ENCODE measurements at places on chromosomes 12 and 14. TPM values are rescaled to one million over a fixed set of nuclear protein-coding genes. Genes with fewer than 3 reads are reported as not detected.

ATP2B1 gene
- total RNA-seq: 16.6 TPM

GALNT6 gene
- 64.8 TPM for total RNA-seq

CPNE6 gene
- total RNA-seq: not detected

WSCD2 gene
- total RNA-seq: not detected

CCDC196 gene
- total RNA-seq: not detected

SLC10A1 gene
- total RNA-seq: not detected

IL26 gene
- total RNA-seq: not detected

GARIN6 gene
- total RNA-seq: not detected

BEGAIN gene
- 0.20 TPM for total RNA-seq

DHRS2 gene
- 0.13 TPM for total RNA-seq

GALC gene
- total RNA-seq: 11.7 TPM

DYNC1H1 gene
- 610 TPM for total RNA-seq

TAS2R30 gene
- 0.20 TPM for total RNA-seq

JPH4 gene
- not detected for total RNA-seq

RAD9B gene
- total RNA-seq: 0.07 TPM

TCL1A gene
- not detected for total RNA-seq

SLC11A2 gene
- 23.7 TPM for total RNA-seq

FOXG1 gene
- total RNA-seq: not detected

POP5 gene
- total RNA-seq: 36.6 TPM

NKX2-1 gene
- total RNA-seq: not detected

ARHGAP9 gene
- not detected for total RNA-seq

ZNF385A gene
- total RNA-seq: 3.1 TPM

IFT43 gene
- total RNA-seq: 18.2 TPM

REM2 gene
- 0.27 TPM for total RNA-seq

OR4L1 gene
- not detected for total RNA-seq

SNRPF gene
- total RNA-seq: 12.6 TPM

KRT2 gene
- total RNA-seq: not detected

CCDC184 gene
- total RNA-seq: not detected

MGAT2 gene
- total RNA-seq: 101 TPM

NRIP2 gene
- not detected for total RNA-seq

SDR9C7 gene
- total RNA-seq: not detected

ZNF891 gene
- total RNA-seq: 0.30 TPM

RNASE7 gene
- not detected for total RNA-seq

PUS1 gene
- 37.7 TPM for total RNA-seq

FAM186B gene
- total RNA-seq: not detected

CIROP gene
- not detected for total RNA-seq

PA2G4 gene
- 202 TPM for total RNA-seq

IFNG gene
- not detected for total RNA-seq

SETD1B gene
- total RNA-seq: 3.3 TPM

NPAS3 gene
- total RNA-seq: 0.10 TPM

KRT85 gene
- total RNA-seq: not detected

OAS1 gene
- 46.4 TPM for total RNA-seq

KRT82 gene
- total RNA-seq: not detected

SAMD15 gene
- 0.64 TPM for total RNA-seq

SLC17A8 gene
- total RNA-seq: not detected

RNASE12 gene
- total RNA-seq: not detected

KRT77 gene
- not detected for total RNA-seq

CDH24 gene
- total RNA-seq: 16.7 TPM

PLCZ1 gene
- total RNA-seq: not detected

B3GNT4 gene
- total RNA-seq: not detected

SLC41A2 gene
- total RNA-seq: 16.6 TPM

ACVRL1 gene
- 392 TPM for total RNA-seq

GPD1 gene
- not detected for total RNA-seq

All from mammary microvascular endothelial cell (primary cell).